ENCODE measurements at places on chromosomes 12 and 14.

DNA sequence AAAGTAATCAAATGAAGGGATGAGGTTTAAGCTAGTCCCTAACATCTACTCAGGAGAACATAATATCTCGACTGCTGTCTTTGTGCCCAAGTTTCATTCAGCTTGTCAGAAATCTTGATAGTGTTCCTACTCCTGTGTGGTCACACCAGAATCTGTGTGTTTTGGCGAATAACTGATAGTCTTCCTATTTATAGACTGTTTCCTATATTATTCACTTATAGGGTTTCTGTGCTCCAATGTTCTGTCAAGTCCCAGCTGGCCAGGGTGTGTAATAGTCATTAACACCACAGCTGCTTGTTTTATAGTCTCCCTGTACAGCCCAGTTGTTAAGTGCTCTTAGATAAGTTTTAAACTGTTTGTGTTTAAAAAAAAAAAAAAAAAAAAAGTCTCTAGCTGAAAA is 45.9 kb downstream of the GPR135 start:
- DNase-seq, result no peak

DNA sequence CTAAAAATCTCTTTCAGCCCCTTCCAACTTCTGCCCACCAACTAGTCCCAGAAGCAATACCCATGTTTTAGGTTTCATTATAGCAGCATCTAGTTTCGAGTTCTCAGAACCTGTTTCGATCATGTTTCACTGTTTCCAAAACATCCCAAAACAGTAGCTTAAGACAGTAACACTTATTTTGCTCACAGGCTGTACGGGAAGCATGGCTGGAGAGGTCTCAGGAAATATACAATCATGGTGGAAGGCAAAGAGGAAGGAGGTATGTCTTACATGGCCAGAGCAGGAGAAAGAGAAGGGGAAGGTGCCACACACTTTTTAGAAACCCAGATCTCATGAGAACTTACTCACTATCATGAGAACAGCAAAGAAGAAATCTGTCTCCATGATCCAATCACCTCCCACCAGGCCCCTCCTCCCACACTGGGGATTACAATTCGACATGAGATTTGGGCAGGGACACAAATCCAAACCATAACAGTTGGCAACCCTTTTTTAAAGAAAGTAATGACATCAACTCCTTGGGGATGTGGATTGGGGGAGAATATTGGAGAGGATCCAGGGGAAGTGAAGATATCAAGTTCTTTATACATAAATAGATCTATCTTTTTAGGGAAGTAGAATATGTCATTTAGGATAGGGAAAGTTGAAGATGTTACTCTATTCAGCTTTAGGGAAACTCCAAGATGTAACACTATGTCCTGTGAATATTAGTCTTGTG is 269.9 kb upstream of the PLEKHG7 start:
- DNase-seq, result no peak

GRCh38 chr14:92914087-92914656 is 8.8 kb upstream of the CHGA start:
- DNase-seq, result no peak

- no peak for DNase-seq
Measured at GRCh38 chr12:25124493-25124892, 70.5 kb downstream of the DNAI7 start.

- DNase-seq, result no peak
Measured at GRCh38 chr14:35366521-35366976, 38.0 kb downstream of the NFKBIA start.
